Prostate gland (tissue), 2 donors: ENCODE measurements at places on chromosomes 6 and 20. TPM values are rescaled to one million over a fixed set of nuclear protein-coding genes. Genes with fewer than 3 reads are reported as not detected.

DNA sequence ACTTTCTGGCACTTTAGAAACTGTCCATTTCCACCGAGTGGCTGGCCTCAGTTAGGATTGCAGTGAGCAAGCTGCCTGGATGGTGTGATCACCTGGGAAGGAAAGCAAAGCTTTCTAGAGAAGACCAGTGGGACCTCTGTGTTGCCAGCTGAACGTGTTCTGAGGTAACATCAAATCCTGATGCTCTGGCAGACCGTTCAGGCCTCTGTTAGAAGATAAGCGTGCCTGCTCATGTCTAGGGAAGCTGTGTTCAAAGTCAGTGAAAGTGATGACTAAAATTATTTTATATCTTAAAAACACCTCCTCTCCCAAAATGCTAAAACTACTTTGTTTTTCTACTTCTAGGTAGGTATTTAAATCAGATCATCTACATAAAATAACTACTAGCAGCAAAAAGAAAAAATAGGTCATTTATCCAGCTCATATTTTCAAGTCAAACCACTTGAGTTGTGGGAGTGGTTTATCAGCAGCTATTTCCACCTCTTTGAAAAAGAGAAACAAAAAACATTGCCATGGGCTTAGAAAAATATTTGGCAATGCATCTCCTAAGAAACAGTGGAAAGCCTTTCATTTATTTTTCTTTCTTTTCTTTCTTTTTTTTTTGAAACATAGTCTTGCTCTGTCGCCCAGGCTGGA lies 54.8 kb downstream of the CEP43 start:
- H3K27ac ChIP-seq: no peak overlapping the region
- no peaks in the 10 kb centered on the region for H3K36me3 ChIP-seq
- H3K4me3 ChIP-seq: no peak overlapping the region

DNA sequence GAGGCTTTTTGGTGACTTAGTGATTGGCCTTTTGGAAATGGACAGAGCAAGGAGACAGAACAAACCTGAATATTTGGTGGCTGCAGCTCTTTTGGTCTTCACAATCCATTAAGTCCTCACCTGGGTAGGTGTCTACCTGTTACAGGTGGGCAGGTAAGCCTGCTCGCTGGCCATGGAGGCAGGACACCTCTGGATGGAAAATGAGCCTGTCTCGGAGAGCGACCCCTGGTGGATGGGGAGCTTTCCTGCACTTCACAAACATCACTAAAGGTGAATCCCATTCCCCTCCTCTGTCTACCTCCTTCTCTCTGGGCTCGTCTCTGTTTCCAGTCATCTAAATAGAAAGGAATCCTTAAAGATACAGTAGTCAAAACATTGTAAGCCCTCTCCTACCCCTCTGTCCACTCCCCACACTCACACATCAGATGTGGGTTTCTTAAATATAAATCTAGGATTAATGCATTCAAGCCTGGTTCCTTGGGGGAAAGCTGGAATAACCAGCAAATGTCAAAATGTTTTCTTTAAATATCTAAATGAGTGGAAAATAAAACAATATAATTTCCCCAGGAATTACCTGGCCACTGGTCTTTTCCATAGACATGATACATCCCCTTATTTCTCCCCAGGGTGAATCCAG lies 304.9 kb downstream of the CDH26 start:
- H3K27ac ChIP-seq: no peak overlapping the region
- no peak for DNase-seq
- no peaks in the 10 kb centered on the region for H3K27me3 ChIP-seq
- no peaks in the 10 kb centered on the region for H3K36me3 ChIP-seq
- no peaks in the 10 kb centered on the region for H3K4me1 ChIP-seq

DNA sequence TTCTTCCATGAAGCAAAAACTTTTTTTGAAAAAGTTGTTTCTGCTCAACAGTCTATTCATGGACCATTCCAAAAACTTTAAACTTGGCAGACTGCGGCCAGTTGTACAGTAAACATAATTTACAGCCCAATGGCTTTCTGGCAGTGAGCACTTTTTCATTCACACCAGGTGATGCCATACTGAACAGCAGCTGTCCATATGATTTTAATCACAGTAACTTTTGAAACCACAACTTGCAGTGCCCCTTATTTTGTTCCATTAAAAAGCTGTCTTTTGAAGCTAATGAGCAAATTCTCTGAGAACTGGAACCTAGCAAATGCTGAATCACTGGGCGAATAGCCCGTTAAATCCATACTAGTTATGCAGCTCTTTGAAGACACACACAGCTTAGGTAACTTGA lies 576.6 kb downstream of the PTPRT start:
- no peaks in the 10 kb centered on the region for H3K36me3 ChIP-seq
- H3K4me1 ChIP-seq: no peaks in the 10 kb centered on the region
- DNase-seq: no peak
- no peak overlapping the region for H3K27ac ChIP-seq

- DNase-seq: no peak
- no peaks in the 10 kb centered on the region for H3K27me3 ChIP-seq
- H3K27ac ChIP-seq: no peak overlapping the region
- no peaks in the 10 kb centered on the region for H3K36me3 ChIP-seq
- no peak overlapping the region for H3K4me3 ChIP-seq
Measured at GRCh38 chr6:155351273-155352129, 37.2 kb upstream of the TFB1M start.

DNA sequence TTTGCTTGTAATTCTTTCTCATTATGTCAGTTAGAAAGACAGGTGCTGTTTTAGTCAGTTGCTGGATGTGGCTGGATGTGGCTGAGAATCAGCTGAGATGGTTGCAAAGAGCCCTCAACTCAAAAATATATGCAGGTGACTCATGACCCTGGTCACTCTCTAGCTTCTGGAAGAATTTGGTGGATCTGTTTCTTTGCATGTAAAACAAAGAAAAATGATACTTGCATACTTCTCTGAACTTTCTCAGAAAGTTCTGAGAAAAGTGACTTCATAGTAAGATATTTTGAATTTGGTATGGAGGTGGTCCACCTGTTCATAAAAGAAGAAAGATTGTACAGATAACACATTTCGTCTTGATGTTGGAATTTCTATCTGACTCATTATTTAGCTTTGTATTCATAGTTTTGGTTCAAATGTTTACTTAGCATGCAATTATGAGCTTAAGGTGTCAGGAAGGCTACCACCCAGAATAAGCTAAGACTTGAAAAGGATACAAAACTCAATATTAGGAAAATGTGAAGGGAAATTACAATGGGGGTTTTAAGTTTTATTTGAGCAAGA lies 163.2 kb upstream of the OLIG3 start:
- H3K4me3 ChIP-seq: no peak overlapping the region
- H3K36me3 ChIP-seq: no peaks in the 10 kb centered on the region
- no peaks in the 10 kb centered on the region for H3K27me3 ChIP-seq

DNA sequence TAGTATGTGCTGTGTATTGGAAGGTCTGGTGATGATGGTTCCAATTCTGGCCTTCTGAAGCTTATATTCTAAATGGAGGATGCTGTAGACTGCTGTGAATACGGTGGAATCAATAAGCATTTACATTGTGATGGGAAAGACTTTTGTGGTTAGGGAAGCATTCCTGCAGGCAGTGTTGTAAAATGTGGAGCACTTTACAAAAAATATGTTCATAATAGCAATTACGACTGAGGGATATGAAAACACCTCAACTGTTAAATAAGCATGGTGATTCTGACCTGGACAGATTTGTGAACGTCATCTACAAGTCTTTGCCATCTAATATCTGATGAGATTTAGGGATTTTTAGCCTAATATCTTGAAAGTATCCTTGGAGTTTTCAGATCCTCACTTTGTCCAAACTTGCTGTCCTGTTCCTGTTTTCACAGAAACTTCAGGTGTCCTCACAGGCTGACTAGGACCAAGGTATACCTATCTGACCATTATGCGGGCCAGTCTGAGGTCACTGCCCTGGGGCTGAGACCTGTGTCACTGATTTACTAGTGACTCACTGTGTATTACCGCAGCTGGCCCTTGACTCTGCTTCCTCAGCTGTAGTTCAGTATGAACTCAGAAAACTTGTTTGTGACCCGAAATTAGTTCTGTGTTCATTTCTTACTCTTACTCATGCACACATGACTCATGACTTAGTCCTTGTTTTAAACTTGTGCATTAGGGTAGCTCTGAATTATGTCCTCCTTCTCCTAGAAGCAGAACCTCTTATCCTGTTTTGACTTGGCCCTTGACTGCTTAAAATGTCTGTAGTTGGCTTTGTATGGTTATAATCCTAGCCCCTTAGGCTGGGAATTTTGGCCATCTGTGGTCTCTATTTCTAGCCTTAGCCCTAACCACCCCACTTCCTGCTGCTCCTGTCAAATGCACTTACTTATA lies 343.0 kb downstream of the CDKAL1 start:
- H3K4me3 ChIP-seq: no peak overlapping the region
- no peak for DNase-seq

DNA sequence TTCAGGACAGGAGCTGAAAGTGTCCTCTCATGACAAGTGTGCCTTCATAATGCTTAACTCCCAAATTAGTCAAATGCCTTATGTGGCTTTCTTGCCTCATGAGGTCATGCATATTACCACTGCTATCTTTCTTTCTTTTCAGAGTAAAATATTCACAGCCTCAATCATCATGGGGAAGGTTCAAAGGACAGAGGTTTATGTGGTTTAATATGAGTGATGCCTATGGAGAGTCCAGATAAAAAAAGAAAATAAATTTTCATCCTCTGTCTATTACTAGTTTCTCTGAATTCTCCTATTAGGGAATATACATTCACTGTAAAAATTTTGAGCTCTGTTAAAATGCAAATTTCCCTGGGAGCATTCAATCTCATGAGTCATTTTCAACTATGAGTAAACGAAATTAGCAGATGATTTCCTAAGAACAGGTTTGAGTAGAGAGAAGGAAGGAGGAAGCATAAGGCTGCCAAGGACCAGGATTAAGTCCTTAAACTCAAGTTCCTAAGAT lies 396.9 kb upstream of the ADGRB3 start:
- no peak overlapping the region for H3K4me3 ChIP-seq
- no peaks in the 10 kb centered on the region for H3K27me3 ChIP-seq
- H3K27ac ChIP-seq: no peak overlapping the region
- H3K4me1 ChIP-seq: no peaks in the 10 kb centered on the region

The MACROD2 gene
- 19.4 TPM for total RNA-seq

The IL22RA2 gene
- total RNA-seq: not detected

DNA sequence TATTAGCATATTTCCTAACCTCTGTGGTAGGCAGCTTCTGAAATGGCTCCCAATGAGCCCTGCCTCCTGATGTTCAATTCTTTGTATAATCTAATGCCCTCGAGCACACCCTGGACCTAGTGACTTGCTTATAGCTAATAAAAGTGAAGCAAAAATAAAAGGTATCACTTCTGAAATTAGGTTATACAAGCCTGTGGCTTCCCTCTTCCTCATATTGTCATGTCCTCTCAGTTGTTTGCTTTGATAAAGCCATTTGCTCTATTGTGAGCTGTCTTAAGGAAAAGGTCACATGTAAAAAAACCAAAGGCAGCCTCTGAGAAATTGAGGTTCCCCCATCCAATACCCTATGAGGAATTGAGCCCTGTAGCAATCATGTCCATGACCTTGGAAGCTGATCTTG lies 442.1 kb upstream of the ADGRB3 start:
- H3K36me3 ChIP-seq: no peaks in the 10 kb centered on the region
- H3K27me3 ChIP-seq: no peaks in the 10 kb centered on the region
- no peak for DNase-seq
- H3K4me1 ChIP-seq: no peaks in the 10 kb centered on the region

The WFDC10B gene
- total RNA-seq: not detected

GRCh38 chr20:21230220-21230619 lies 72.9 kb upstream of the XRN2 start:
- H3K27me3 ChIP-seq: no peaks in the 10 kb centered on the region
- no peaks in the 10 kb centered on the region for H3K4me1 ChIP-seq
- no peak for DNase-seq
- no peaks in the 10 kb centered on the region for H3K36me3 ChIP-seq

The FNDC1 gene
- total RNA-seq: 0.09 TPM

DNA sequence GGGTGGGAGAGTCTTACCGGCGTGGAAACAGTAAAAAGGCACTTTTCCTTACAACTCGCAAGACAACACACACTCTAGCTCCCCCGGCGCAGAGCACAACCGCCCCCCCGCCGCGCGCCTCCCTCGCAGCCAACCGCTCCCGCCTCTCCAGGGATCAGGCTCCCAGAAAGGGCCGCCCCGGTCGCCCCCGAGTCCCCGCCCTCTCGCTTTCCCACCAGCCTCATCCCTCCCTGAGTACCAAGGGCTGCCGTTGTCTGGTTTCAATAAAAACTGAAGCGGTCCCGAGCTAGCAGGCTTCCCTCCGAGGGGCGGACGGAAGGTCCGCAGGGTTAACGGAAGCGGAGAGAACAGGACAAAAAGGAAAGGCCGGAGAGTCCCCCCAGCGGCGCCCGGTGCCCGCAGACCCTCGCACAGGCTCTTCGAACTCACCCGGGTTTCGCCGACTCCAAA lies 804 bp downstream of the ELOVL5 start:
- peaks cover 5% of the 10 kb centered on the region for H3K4me1 ChIP-seq
- DNase-seq: peak; percentile 55
- H3K4me3 ChIP-seq: peak overlapping the region; percentile 81

The PXDC1 gene
- total RNA-seq: 59.5 TPM

DNA sequence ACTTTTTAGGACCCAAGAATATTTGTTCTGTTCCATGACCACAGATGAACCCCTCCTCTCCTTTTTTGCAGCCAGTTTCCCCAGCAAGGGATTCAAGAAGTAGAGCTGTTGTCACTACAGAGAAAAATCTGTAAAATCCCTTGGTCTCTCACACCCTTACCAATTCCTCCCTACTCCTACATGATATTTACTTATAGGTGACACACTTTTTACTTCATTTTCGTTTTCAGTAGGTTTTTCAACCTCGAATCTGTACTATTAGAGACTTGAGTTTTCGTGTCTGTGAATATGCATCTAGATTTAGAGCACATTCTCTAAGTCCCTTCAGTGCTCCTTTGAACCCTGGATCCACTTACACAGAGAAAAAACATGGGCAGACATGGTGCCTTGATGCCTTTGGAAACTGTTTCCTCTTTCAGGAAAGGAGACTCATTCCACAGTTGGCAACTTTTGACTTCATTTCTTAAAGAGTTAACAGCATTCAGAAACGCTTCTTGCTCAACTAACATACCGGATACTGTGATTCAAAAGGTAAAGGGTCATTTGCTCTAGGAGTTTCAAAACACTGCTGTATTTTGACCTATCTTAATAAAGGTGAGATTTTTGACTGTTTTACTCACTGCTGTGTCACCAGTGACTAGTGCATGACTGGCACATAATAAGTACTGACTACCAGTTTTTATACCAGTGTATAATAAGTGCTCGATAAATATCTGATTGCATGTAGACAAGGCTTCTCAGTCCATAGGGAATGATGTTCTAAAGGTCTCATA lies 50.6 kb downstream of the LAMA4 start:
- no peak overlapping the region for H3K4me3 ChIP-seq
- no peak overlapping the region for H3K27ac ChIP-seq
- no peaks in the 10 kb centered on the region for H3K27me3 ChIP-seq
- no peaks in the 10 kb centered on the region for H3K36me3 ChIP-seq
- H3K4me1 ChIP-seq: no peaks in the 10 kb centered on the region

The LIN28B gene
- 2.6 TPM for total RNA-seq

GRCh38 chr6:44475417-44475778 lies 87.9 kb downstream of the CDC5L start:
- no peaks in the 10 kb centered on the region for H3K36me3 ChIP-seq
- H3K27ac ChIP-seq: no peak overlapping the region
- no peaks in the 10 kb centered on the region for H3K27me3 ChIP-seq
- H3K4me3 ChIP-seq: no peak overlapping the region
- peaks cover 9% of the 10 kb centered on the region for H3K4me1 ChIP-seq

The IL20RA gene
- total RNA-seq: 19.9 TPM

GRCh38 chr6:501891-502601 lies 110.5 kb downstream of the IRF4 start:
- H3K27me3 ChIP-seq: no peaks in the 10 kb centered on the region
- H3K4me3 ChIP-seq: no peak overlapping the region
